ENCODE measurements at places on chromosomes 4 and X.

DNA sequence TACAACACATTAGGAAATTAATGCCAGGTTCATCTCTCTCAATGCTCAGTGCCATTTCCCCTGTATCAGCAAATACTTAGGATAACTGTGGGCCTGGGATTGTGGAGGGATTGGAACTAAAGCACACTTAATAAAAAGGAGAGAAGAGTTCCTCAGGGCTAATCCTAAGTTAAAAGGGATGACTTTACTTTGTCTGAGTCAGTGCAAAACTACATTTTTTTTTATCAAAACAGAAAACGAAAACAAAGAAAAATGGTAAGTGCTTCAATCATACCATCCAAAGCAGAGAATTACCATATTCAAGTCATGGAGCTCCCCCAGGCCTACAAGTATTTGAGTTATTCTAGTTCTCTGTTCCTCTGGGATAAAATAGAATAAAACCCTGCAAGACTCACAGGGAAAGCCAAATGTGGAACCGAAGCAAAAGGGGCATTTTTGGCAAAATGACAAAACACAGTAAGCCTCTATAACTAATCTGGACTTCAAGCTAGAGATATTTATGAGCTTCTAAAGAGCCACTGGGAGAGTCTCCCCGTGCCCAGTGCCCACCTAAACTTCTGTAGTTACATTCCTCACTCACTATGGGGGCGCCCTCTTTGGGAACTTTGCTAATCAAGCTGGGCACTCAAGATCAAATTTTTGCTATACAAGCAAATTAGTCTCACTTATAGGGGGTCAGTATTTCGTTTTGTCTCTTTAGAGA is 53.4 kb downstream of the PALLD start:
- no peak for DNase-seq
- H3K4me3 ChIP-seq: no peak overlapping the region
- peaks cover 1% of the 10 kb centered on the region for H3K4me1 ChIP-seq
- peaks cover 7% of the 10 kb centered on the region for H3K27me3 ChIP-seq
- no peak overlapping the region for H3K27ac ChIP-seq

- no peak for DNase-seq
- H3K36me3 ChIP-seq: no peaks in the 10 kb centered on the region
- peaks cover 24% of the 10 kb centered on the region for H3K27me3 ChIP-seq
- no peak overlapping the region for H3K4me3 ChIP-seq
- H3K4me1 ChIP-seq: peaks cover 20% of the 10 kb centered on the region
These were observed 137.8 kb upstream of the CPEB2 start for GRCh38 chr4:14864365-14865030.

DNA sequence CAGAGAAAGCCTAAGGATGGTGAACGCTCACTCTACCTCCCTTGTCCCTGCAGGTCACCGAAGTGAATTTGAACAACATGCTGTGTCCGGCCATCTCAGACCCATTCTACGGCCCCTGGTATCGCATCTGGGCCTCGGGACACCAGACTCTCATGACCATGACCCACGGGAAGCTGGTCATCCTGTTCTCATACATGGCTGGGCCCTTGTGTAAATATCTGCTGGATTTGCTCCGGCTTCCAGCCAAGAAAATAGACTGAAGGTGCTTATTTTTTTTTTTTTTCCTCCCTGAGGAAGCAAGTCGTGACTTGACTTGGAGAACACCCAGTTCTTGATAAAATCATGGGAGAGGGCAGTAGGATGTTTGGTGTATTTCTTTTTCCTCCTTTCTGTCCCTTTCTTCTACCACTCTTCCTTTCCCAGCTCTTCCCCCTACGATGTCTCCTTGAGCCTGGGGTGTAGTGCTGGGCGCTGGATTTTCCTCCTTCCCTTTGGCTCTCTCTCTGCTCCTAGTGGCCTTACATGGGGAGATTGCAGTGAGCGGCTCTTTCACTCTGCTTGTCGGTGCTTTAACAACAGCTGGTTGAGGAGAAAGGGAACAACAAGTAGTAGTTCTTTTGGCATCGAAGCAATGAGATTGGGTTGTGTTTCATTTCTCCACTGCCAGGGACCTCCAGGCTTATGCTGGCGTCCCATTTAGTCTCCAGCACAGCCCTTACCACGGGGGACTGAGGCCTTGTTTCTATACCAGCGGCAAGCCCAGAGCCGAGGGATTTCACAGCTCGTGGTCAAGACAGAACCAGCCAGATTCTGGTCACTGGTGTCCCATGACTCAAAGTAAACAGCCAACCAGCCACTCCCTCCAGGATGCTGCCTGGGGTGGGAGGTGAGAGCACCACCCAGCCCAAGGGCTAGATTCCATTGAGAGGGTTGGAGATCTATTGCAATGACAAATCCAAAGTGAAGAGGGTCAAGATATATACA is 144.4 kb downstream of the AMMECR1 start:
- H3K36me3 ChIP-seq: peaks cover 18% of the 10 kb centered on the region
- DNase-seq: no peak
- no peaks in the 10 kb centered on the region for H3K27me3 ChIP-seq
- no peak overlapping the region for H3K4me3 ChIP-seq
- H3K4me1 ChIP-seq: peaks cover 4% of the 10 kb centered on the region
- no peak overlapping the region for H3K27ac ChIP-seq

DNA sequence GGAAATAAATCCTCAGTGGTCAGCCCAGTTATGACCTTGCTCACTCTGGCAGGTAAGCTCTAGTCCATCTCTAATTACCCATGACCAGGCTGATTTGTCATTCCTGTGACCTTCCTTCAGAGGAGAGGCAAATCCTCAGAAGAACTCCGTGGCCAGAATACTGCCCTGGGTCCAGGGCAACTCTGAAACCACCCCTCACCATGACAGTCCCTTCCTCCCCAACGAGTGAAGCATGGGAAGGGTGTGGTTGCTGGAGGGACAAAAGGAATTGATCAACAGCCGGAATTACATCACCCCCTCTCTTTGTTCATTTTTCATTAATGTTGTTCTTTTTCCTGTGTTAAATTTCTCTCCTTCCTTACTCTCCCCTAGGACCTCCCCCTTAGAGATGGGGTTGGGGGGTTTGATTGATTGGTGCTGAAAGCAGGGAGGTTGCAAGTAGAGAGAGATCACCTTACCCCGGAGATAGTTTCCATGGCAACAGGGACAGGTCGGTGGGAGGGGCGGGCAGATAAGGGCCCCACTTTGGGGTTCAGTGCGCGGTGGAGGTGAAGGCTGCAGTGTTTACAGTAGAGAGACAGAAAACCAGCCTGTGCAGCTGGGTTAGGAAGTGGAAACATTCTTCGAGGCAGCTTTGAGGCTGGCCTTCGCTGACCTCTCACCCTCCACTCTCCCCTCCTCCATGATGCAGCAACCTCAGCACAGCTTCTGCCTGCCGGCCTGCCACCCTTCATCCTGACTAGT is 647.4 kb downstream of the BCOR start:
- peak overlapping the region; percentile 94 for H3K27ac ChIP-seq
- no peak overlapping the region for H3K4me3 ChIP-seq
- DNase-seq: no peak

GRCh38 chr4:21893136-21893535 is 55.4 kb downstream of the KCNIP4 start:
- no peak overlapping the region for H3K27ac ChIP-seq
- H3K4me3 ChIP-seq: no peak overlapping the region
- no peaks in the 10 kb centered on the region for H3K27me3 ChIP-seq
- no peak for DNase-seq
- H3K36me3 ChIP-seq: no peaks in the 10 kb centered on the region
- no peaks in the 10 kb centered on the region for H3K4me1 ChIP-seq

DNA sequence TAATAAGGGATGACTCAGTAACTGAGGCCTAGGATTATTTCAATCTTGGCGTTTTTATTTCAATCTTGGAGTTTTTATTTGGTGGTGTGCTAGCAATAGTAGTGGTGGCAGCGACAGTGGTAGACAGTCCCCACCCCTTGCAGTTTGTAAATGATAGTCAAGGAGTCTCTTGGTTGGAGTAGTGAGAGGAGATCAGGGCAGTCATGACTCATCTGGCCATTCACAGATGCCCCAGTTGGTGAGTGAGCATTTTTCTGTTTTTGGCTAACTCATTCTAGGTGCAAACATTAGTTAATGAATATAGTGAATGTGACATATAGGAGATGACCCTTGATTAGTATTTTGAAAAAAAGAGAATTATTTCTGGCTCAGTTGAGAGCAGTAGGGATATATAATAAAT is 93.5 kb upstream of the ADAD1 start:
- H3K36me3 ChIP-seq: peaks cover 12% of the 10 kb centered on the region
- H3K4me3 ChIP-seq: no peak overlapping the region
- H3K27ac ChIP-seq: no peak overlapping the region

GRCh38 chrX:108485960-108486359 is 46.3 kb downstream of the COL4A5 start:
- no peak for DNase-seq
- H3K4me3 ChIP-seq: no peak overlapping the region
- H3K4me1 ChIP-seq: peaks cover 3% of the 10 kb centered on the region
- H3K27me3 ChIP-seq: no peaks in the 10 kb centered on the region
- peak overlapping the region; percentile 29 for H3K27ac ChIP-seq

DNA sequence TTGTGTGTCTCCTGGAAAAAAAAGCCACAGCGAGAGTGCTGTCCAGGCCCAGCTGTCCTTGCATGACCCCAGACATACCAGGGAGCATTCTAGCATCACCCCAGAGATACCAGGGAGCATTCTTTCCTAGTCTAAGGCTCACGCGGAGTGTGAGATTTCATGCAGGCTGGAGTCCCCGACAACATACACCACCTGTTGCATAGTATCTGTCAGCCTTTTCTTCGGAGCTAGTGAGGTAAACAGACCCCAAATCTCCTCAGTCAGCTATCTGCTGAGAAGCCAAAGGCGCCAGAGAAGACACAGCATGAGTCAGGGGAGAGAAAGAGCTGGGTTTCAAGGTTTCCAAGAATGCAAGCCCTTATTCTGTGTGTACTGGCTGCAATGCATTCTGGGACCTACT is 23.1 kb upstream of the ZXDA start:
- H3K27me3 ChIP-seq: no peaks in the 10 kb centered on the region
- H3K4me3 ChIP-seq: no peak overlapping the region
- no peak overlapping the region for H3K27ac ChIP-seq
- no peak for DNase-seq
- H3K36me3 ChIP-seq: no peaks in the 10 kb centered on the region

DNA sequence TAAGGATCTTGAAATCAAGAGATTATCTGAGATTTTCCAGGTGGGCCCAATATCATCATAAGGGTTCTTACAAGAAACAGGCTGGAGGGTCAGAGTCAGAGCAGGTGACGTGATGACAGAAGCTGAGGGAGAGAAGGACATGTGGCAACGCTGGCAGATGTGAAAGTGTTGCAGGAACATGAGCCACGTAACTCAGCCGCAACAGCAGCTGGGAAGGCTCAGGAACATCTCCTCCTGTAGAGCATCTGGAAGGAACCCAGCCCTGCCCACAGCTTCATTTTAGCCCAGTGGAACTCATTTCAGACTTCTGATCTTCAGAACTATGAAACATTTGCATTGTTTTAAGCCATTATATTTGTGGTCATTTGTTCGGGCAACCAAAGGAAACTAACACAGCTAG is 156.3 kb upstream of the VEGFC start:
- no peak overlapping the region for H3K27ac ChIP-seq
- H3K27me3 ChIP-seq: no peaks in the 10 kb centered on the region
- peaks cover 19% of the 10 kb centered on the region for H3K4me1 ChIP-seq
- no peak overlapping the region for H3K4me3 ChIP-seq

GRCh38 chrX:123169247-123169901 is 14.7 kb upstream of the GRIA3 start:
- no peaks in the 10 kb centered on the region for H3K27me3 ChIP-seq
- no peak overlapping the region for H3K27ac ChIP-seq
- peaks cover 16% of the 10 kb centered on the region for H3K4me1 ChIP-seq
- no peaks in the 10 kb centered on the region for H3K36me3 ChIP-seq
- no peak for DNase-seq

DNA sequence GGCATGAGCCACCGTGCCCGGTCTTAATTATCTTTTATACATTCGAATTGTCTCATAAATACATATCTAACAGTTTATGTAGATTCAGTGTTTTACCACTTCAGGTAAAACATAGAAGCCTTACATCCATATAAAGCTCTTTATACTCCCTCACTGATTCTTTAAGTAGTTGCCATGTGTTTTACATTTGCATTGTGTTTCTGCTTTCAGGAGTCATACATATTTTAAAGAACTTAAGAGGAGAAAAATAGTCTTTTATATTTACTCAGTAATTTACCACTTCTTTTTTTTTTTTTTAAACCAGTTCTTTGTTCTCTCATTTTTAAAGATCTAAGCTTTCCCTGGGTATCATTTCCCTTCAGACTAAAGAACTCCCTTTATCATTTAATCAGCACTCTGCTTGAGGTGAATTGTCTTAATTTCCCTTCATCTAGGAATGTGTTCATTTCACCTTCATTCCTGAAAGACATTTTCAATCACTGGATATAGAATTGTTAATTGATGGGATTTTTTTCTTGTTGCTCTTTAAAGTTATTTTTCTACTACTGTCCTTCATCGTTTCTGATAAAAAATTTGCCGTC is 324.3 kb upstream of the ZCCHC13 start:
- no peaks in the 10 kb centered on the region for H3K27me3 ChIP-seq
- H3K4me3 ChIP-seq: no peak overlapping the region
- peaks cover 9% of the 10 kb centered on the region for H3K36me3 ChIP-seq
- H3K4me1 ChIP-seq: peaks cover 4% of the 10 kb centered on the region

GRCh38 chr4:187309456-187309855 is 585.8 kb upstream of the FAT1 start:
- no peaks in the 10 kb centered on the region for H3K27me3 ChIP-seq
- DNase-seq: no peak
- H3K36me3 ChIP-seq: no peaks in the 10 kb centered on the region
- no peaks in the 10 kb centered on the region for H3K4me1 ChIP-seq
- H3K27ac ChIP-seq: no peak overlapping the region

DNA sequence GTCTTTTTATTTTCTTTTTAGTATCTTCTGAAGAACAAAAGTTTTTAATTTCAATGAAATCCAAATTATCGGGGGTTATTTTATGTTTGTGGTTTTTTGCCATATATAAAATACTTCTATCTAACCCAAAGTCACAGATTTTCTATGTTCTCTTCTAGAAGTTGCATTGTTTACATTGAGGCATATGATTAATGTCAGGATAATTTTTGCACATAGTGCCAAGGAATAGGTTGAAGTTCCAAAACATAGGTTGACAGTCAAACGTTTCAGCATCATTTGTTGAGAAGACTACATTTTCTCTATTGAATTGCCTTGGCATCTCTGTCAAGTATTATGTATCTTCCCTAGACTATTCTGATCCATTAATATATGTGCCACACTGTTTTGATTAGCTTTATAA is 64.5 kb downstream of the ANKRD17 start:
- H3K27me3 ChIP-seq: no peaks in the 10 kb centered on the region
- peaks cover 3% of the 10 kb centered on the region for H3K4me1 ChIP-seq
- no peak for DNase-seq
- peaks cover 10% of the 10 kb centered on the region for H3K36me3 ChIP-seq

GRCh38 chrX:15073313-15073712 is 196.6 kb downstream of the ASB9 start:
- no peaks in the 10 kb centered on the region for H3K27me3 ChIP-seq
- no peak overlapping the region for H3K4me3 ChIP-seq
- no peaks in the 10 kb centered on the region for H3K4me1 ChIP-seq
- H3K36me3 ChIP-seq: no peaks in the 10 kb centered on the region
- no peak overlapping the region for H3K27ac ChIP-seq

- no peak overlapping the region for H3K4me3 ChIP-seq
- H3K4me1 ChIP-seq: peaks cover 16% of the 10 kb centered on the region
- no peak for DNase-seq
- no peak overlapping the region for H3K27ac ChIP-seq
- peaks cover 6% of the 10 kb centered on the region for H3K36me3 ChIP-seq
- no peaks in the 10 kb centered on the region for H3K27me3 ChIP-seq
These were observed 59.3 kb downstream of the SHROOM2 start for GRCh38 chrX:9845578-9845952.
